ENCODE measurements at places on chromosomes 5 and 9.

- no peak for DNase-seq
These were observed 40.1 kb downstream of the SLC6A3 start for GRCh38 chr5:1405121-1405520.

- DNase-seq = no peak
These were observed 244.9 kb upstream of the MVB12B start for GRCh38 chr9:126081746-126082145.

DNA sequence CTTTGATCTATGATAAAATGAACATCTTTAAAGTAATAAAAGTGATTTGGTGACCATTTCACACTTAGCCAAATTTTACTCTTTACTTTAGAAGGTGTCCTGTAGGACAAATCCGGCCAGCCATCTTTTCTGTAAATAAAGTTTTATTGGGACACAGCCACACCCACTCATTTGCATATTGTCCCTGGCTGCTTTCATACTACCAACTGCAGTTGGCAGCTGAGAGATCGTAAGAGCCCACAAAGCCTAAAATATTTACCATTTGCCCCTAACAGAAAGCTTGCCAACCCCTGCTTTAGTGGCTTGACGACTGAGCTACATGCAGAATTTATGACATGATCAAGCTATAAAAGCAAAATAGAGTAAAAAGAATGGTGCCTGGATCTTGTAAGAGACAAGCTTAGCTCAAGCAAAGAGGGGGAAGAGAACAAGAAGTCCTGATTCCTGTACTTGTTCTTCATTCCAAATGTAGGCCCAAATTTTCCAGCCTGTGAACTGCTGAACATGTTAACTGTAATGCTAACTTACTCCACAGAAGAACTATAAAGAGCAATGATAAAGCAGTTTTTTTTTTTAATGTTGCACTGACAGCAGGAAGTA lies 7.4 kb upstream of the FBXO10 start:
- DNase-seq = no peak

GRCh38 chr5:96141749-96142148 lies 180.1 kb upstream of the ELL2 start:
- no peak for DNase-seq

DNA sequence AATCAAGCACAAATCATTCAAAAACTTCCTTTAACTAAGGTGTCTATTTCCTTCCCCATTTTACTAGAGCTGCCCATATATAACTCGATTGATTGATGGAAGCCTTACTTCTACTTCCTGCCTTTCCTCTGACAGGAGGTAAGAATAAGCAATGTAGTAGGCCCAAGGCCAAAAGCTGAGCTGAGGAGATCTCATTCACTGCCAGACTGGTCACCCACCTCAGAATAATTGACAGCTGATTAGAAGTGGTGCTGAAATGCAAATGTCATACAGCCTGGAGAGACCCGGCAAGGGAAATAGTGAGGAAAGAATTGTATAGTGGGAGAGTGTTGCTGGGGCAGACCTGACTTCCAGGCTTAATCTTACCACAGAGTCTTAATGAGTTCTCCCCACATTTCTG lies 239.9 kb downstream of the SAXO1 start:
- no peak for DNase-seq

- no peak for DNase-seq
These were observed 207.6 kb downstream of the ZNF462 start for GRCh38 chr9:107070586-107070985.

- DNase-seq = peak; percentile 77
These were observed 412.6 kb downstream of the MLLT3 start for GRCh38 chr9:20209391-20210340.

- no peak for DNase-seq
These were observed 60.5 kb downstream of the RASGRF2 start for GRCh38 chr5:81020478-81021167.

- DNase-seq = no peak
These were observed 46.9 kb upstream of the HSPA9 start for GRCh38 chr5:138622051-138622450.

GRCh38 chr5:112159435-112159834 lies 259.6 kb downstream of the EPB41L4A start:
- DNase-seq = no peak

- DNase-seq = no peak
These were observed 34.9 kb downstream of the YTHDC2 start for GRCh38 chr5:113548396-113548795.

DNA sequence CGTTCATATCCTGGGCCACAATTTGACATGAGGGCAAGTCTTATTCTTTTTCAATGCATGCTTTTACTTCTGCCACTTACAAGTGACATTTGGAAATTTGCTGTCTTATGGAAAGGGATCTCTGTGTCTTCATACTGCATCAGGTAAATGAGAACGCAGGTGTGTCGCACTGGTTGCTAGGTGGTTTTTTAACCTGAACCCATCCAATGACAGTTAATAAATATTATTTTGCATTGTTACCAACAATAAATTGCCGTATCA lies 1.1 kb downstream of the ADAMTS16 start:
- DNase-seq = no peak

DNA sequence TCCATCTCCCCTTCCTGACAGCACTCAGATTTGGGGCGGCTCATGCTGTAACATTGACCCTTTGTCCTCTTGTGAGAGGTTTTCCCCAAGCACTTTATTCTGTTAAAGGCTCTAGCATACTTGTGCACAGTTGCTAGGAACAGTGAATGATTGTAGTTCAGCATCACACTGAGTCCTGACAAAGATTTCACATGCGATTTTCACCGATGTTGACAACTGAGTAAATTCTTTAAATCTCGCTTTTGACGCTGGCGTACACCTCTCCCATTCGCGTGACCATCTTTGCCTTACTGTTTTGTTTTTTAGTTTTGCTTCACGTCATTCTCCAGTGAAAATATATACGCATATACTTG lies 780 bp downstream of the CDC37L1 start:
- DNase-seq = no peak

GRCh38 chr5:2239201-2239910 lies 356.6 kb upstream of the IRX4 start:
- no peak for DNase-seq

DNA sequence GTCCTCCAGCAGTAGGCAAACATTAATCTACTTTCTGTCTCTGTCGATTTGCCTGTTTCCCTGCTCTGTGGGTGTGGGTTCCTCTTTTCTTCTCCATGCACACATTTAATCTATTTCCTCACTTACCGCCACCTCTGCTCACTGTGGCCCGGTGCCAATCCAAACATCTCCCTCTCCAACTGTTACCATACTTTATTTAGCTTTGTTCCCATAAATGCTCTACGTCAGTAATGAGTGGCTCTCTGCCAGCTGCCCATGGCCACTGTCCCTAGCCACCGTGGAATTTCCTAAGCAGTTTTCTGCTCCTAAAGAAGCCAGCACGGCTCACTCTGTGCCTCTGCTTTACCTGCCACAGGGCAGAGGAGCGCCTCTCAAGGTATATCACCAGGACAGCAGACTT lies 19.5 kb upstream of the GOLPH3 start:
- DNase-seq = no peak

GRCh38 chr9:121556580-121556979 lies 56.9 kb upstream of the GGTA1 start:
- DNase-seq = no peak

DNA sequence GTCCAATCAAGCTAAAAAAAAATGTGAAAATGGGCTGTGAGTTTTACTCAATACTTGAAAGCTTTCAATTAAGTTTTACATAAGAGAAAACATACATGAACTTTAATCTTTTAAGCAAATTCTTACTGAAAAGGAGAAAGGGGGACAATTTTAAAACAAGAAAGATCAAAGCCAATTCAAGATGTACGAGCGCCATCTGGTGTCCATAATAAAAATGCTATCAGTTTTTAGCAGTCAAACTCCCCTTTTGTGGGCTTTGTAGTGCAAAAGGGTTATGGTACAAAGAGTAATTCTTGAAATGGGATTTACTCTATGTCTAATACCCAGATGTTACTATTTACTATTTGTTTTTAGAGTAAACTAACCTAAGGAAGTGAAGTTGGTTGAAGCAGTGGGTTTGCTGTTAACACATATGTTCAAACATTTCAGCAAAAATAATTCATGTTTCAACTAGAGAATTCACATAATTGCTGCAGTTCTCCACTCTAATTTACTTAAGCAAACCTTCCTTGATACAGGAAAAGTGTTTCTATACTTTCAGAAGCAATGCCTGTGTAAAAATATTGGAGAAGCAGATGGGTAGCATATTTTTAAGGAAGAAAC lies 228.2 kb upstream of the TYRP1 start:
- no peak for DNase-seq

DNA sequence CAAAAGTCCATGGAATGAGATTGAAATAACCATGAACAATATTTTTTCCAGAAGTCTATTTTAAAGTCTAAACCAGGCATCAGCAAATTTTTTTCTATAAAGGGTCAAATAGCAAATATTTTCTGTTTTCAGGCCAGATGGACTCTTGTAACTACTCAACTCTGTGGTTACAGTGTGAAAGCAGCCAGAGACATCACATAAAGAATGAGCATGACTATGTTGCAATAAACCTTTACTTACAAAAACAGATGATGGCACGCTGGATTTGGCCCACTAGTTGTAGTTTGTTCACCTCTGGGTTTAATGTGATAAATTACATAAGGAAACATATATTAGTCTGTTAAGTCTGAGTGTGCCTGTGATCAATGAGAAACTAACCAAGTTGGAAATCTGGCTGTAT lies 319.2 kb downstream of the TRPM3 start:
- no peak for DNase-seq

DNA sequence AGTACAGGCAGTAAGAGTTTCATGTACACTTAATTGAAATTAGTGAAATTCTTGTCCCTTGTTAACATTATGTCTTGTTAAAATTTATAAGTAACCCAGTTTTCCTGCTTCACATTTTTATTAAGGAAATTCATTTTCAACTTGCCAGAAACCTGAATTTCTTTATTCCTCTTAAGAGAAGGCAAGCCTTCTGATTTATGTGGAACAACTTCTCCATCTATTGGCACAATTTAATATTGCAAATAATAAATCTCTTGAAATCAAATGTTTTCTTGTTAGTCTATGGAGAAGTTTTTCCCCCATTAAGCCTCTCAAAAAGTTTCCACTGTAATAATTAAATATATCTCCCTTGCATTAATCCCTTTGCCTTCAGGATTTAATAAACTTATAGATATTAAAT lies 33.8 kb upstream of the ACO1 start:
- no peak for DNase-seq

GRCh38 chr5:159777049-159777660 lies 139.1 kb upstream of the ADRA1B start:
- DNase-seq = no peak

- no peak for DNase-seq
These were observed 1365.3 kb upstream of the WWC1 start for GRCh38 chr5:166926138-166926537.

DNA sequence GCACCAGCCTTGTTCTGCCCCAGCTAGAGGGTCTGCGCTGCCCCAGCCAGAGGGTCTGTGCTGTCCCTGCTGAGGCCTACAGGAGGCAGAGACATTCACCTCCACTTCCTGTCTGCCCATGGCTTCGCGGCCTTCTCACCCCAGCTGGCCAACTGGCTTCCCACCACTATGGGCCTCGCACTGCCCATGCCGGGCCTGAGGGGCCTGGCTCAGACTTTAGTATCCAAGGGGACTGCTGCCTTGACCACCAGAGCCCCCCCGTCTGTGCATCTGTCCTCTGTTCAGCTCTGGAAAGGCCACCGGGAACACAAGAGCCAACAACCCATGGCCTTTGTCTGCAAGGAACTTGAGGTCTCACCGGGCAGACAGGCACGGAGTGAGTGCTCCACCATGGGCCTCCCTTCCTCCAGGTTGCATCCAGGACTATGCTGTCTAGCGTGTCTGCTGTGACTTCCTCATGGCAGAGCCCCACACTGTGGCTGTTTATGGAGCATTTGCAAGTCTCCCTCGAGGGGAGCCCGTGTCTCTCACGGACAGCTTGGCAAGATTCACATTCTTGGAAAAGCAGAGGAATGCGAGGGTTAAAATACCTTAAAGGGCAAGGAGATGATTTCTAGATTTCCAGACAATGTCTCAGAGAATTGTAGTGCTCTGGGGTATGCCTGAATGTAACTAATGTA lies 1.7 kb downstream of the DCANP1 start:
- no peak for DNase-seq

DNA sequence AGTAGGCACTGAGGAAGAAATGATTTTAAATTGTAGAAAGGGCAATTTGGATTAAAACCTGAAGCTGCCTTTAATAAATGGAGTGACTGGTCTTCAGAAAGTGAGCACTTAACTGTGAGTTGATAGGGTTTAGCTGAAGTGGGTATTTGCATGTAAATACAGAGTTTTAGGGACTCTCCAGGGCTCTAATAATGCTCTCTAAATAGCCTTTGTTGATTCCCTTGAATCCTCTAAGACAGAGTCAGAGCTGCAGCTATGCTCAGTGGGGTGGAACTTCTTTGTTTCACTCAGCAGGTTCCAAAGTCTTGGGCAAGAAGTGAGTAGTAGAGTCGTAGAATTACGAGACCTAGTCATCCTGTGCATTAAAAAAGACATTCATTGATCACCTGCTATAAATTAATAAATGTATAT lies 21.4 kb downstream of the GLRA1 start:
- no peak for DNase-seq

DNA sequence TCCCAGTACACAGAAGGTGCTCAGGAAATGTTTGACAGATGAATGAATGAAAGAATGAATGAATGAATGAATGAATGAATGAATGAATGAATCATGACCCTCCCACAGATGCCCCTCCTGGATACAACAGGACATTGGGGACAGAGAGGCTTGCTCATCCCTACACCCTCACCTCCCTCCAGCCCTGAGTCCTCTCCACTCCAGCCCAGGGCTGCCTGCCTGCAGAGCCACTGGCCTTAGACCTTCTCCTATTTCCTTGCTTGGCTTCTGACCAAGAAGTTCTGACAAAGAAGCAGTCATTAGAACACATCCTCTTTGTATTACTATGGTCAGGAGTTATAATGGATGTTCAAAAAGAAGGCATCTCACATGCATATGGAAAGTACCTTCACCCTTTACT lies 240.7 kb upstream of the DAPK1 start:
- DNase-seq = no peak

DNA sequence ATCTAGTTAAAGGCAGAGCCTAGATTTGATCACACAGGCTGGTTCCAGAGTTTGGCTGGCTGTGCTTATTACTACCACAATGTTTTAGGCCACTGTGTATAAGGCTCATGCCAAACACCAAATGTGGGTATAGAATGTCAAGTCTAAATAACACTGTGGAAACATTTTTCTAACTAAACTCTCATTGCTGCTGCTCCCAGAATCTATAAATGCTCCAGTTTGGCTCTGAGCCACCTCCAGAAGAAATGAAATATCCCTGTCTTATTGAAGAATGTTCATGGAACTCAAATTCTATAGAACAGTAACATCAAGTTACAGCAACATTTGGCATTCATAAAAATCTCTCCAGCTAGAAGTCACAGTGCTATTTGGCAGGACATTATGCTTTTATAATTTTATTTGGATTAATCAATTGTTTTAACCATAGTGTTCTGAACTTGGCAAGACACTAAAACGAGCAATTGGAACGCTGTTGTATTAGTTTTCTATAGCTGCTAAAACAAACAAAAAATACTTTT lies 178.1 kb upstream of the COX7C start:
- DNase-seq = no peak
